Activated T-helper 2 cell treated with anti-CD3 and anti-CD28 coated beads, Interferon-gamma antibody, Interleukin-2, Interleukin-4, amounts not matched to agents 10 μg/mL and 5 μg/mL and 100 μg/mL, durations not matched to agents 14 hours and 24 hours and 36 hours (primary cell): ENCODE measurements at places on chromosomes 2 and 18. TPM values are rescaled to one million over a fixed set of nuclear protein-coding genes. Genes with fewer than 3 reads are reported as not detected.

Gene GNAL
- total RNA-seq: 0.14 and 0.52 TPM in 2 replicates

DNA sequence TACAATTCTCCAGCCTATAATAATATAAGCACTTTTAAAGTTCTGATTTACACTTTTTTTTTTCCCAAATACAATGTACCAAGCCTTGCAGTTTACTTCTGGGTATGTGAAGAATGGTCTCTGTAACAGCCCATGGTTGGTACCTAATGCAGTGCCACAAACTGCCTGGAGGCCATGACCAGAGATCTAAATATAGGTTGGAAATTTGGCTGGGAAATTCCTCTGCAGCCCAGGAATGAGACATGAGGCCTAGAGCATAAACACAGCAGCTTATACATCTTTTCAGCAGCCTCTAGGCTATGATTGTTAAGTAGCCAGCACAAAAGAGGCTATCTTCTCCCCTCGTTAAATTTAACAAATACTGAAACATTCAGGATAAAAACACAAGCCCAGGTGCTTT lies 432.0 kb upstream of the FAM98A start:
- DNase-seq: no peak

- no peak for DNase-seq
Measured at GRCh38 chr2:133653056-133653455, 84.8 kb upstream of the NCKAP5 start.

DNA sequence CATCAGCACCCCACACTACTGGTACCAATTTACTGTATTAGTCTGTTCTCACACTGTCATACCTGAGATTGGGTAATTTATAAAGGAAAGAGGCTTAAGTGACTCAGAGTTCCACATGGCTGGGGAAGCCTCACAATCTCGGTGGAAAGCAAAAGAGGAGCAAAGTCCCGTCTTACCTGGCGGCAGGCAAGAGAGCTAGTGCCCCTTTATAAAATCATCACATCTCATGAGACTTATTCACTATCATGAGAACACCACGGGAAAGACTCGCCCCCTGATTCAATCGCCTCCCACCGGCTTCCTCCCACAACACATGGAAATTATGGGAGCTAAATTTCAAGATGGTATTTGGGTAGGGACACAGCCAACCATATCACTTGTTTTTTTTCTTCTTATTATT lies 717.2 kb downstream of the TRIB2 start:
- DNase-seq: no peak

GRCh38 chr2:48753228-48753627 lies 2.3 kb downstream of the LHCGR start:
- no peak for DNase-seq

GRCh38 chr18:22337833-22338232 lies 79.9 kb downstream of the CTAGE1 start:
- DNase-seq: no peak

DNA sequence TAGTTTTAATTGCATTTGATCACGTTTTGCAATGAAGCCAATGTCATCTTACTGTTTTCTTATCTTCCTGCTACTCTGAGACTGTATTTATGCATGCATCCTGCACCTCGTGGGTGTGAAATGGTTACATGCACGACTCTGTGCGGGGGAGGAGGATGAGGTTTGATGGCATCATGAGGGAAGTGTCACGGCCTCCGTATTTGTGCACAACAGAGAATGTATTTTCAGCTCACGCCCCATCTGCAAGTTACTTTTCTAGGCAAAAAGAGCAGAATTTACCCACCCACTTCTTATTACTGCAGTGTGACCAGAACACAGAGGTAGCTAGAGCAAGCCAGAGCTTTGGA lies 145.1 kb downstream of the TDRD15 start:
- DNase-seq: no peak
